Gastrocnemius medialis (tissue), 4 donors: ENCODE measurements at places on chromosomes 3 and 15. TPM values are rescaled to one million over a fixed set of nuclear protein-coding genes. Genes with fewer than 3 reads are reported as not detected.

The RTP3 gene
- not detected for total RNA-seq

GRCh38 chr15:64681424-64682024, 93.9 kb downstream of the RBPMS2 start:
- peak overlapping the region; percentile 11 for H3K27ac ChIP-seq
- peaks cover 46% of the 10 kb centered on the region for H3K36me3 ChIP-seq
- no peak overlapping the region for H3K4me3 ChIP-seq
- H3K27me3 ChIP-seq, result no peaks in the 10 kb centered on the region
- no peaks in the 10 kb centered on the region for H3K4me1 ChIP-seq
- peak; percentile 59 for DNase-seq

DNA sequence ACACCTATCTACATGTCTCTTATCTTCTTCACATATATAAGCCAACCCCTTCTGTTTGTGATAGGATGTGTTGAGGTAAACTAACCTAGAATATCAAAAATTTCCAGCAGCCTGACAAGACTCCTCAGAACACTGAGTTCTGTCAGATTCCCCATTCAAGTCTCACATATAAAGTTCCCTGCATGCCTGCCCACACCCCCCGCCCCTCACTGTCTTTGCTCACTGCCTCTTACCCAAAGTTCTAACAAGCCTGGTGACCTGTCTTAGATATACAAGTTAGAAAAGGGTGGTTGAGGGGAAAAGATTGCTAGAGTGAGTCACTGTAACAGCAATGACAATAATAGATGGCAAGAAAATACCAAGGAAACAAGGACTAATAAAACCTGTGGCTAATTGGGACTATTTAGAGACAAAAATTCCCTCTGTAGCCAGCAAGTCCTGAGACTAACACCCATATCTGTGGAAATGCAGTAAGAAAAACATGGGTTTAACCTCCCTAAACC, 40.1 kb downstream of the FBXO22 start:
- H3K36me3 ChIP-seq, result no peaks in the 10 kb centered on the region
- no peaks in the 10 kb centered on the region for H3K27me3 ChIP-seq
- H3K27ac ChIP-seq, result no peak overlapping the region
- H3K4me1 ChIP-seq, result no peaks in the 10 kb centered on the region

The GRM2 gene
- 0.20 TPM for total RNA-seq

GRCh38 chr3:63126530-63126929, 151.6 kb upstream of the SYNPR start:
- no peak overlapping the region for H3K4me3 ChIP-seq
- no peaks in the 10 kb centered on the region for H3K4me1 ChIP-seq
- H3K36me3 ChIP-seq, result no peaks in the 10 kb centered on the region
- no peak for DNase-seq

DNA sequence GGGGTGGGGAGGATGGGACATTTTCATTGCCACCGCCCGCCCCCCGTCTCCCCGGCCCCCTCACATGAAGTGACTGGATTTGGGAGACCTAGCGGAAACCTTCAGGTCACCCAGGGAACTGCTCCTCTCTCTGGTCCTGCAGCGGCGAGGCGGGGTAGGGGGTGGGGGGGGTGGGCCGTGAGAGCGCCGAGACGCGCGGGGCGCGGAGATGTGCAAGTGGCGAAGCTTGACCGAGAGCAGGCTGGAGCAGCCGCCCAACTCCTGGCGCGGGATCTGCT, 712 bp upstream of the MME start:
- H3K4me3 ChIP-seq, result peak overlapping the region; percentile 69
- DNase-seq, result no peak
- H3K27ac ChIP-seq, result peak overlapping the region; percentile 78
- H3K4me1 ChIP-seq, result no peaks in the 10 kb centered on the region

DNA sequence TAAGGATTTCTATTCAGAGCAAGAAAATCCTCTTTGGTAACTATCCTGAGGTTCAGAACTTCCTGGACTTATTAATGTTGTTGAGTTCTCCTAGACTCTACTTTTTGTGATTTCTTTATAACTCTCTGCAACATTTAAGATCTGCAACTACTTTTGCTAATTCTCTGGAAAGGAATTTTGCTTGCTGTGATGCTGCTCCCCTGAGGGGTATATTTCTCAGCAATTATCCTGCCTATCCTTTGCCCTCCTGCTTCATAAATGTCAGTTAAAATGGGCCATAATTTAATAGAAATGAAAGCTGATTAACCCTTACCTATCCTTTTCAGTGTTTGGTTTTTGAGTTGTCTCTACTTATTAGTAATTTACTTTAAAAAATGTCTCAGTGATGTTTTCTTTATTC, 377.3 kb upstream of the LRRC3B start:
- no peaks in the 10 kb centered on the region for H3K4me1 ChIP-seq
- H3K27me3 ChIP-seq, result no peaks in the 10 kb centered on the region
- no peak overlapping the region for H3K4me3 ChIP-seq

The ALPK3 gene
- total RNA-seq, result 131 TPM

The TF gene
- 11.5 TPM for total RNA-seq

- H3K36me3 ChIP-seq, result no peaks in the 10 kb centered on the region
- no peak overlapping the region for H3K27ac ChIP-seq
- no peaks in the 10 kb centered on the region for H3K4me1 ChIP-seq
- H3K27me3 ChIP-seq, result no peaks in the 10 kb centered on the region
Measured at GRCh38 chr3:116815321-116815720, 105.7 kb downstream of the TUSC7 start.

The CSPG4 gene
- 74.2 TPM for total RNA-seq

The SPSB4 gene
- not detected for total RNA-seq

The PLA1A gene
- total RNA-seq, result 9.6 TPM

GRCh38 chr15:66767240-66767659, 65.2 kb downstream of the SMAD6 start:
- H3K27me3 ChIP-seq, result no peaks in the 10 kb centered on the region
- peaks cover 12% of the 10 kb centered on the region for H3K4me1 ChIP-seq
- DNase-seq, result no peak
- no peak overlapping the region for H3K27ac ChIP-seq
- H3K4me3 ChIP-seq, result no peak overlapping the region

The CLRN1 gene
- total RNA-seq, result not detected

The LEKR1 gene
- total RNA-seq, result 0.20 TPM

The CFAP100 gene
- total RNA-seq, result not detected

The ADAMTS9 gene
- 4.8 TPM for total RNA-seq

- no peak overlapping the region for H3K27ac ChIP-seq
- DNase-seq, result no peak
- no peaks in the 10 kb centered on the region for H3K27me3 ChIP-seq
- no peak overlapping the region for H3K4me3 ChIP-seq
- H3K36me3 ChIP-seq, result no peaks in the 10 kb centered on the region
- no peaks in the 10 kb centered on the region for H3K4me1 ChIP-seq
Measured at GRCh38 chr15:63930034-63930433, 96.3 kb upstream of the HERC1 start.

The VEPH1 gene
- total RNA-seq, result 0.07 TPM

GRCh38 chr15:36886191-36886590, 214.2 kb downstream of the MEIS2 start:
- peaks cover 95% of the 10 kb centered on the region for H3K27me3 ChIP-seq
- DNase-seq, result no peak
- H3K36me3 ChIP-seq, result no peaks in the 10 kb centered on the region
- H3K4me1 ChIP-seq, result peaks cover 7% of the 10 kb centered on the region
- no peak overlapping the region for H3K27ac ChIP-seq

DNA sequence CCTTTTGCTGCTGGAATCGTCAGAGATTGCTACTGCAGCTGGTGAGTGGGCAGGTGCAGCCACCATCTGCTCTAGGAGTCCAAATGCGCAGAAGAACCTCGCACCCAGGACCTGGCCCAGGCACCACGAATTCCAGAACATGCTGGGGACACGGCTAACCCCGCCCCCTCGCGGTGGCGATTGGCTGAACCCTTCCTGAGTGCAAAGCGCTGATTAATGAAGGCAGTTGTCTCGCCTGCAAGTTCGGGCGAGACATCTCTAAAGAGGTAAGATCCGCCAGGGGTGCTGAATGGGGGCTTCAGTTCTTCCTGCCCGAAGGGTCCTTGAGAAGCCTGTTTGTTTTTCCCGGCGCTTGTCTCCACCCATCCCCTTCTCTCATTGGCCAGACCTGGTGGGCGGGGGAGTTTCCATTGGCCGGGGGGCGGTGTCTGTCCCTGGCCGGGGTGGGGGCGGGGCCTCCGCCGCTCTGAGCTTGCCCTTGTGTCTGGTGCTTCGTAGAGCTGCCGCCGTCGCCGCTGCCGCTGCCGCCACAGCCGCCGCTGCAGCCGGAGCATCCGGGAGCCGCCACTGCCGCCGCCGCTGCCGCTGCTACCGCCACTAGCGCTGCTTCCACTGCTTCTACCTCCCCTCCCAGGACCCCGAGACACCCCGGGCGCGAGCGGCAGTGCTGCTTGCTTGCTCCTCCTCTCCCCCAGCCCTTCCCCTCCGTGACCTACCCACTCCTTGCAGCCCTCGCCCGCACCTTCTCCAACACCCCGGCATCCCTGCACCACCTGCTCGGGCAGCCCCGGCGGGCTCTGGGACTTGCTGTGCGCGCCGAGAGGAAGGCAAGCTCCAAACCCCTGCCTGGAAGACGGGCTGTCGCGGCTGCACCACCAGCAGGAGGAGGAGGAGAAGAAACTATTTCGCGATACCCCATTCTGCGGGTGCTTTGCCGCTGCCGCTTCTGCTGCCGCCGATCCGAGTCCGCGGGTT, at the start of gene CADM2:
Gene CADM2 (plus strand): TSS at position 495 of the 975 bp plus-strand sequence.
- peak within 1 kb of the TSS; percentile 68 for H3K4me3 ChIP-seq
- peak within 1 kb of the TSS; percentile 78 for H3K27ac ChIP-seq
- H3K36me3 ChIP-seq, result no peaks in the 10 kb centered on the region
- H3K27me3 ChIP-seq, result peaks cover 8% of the 10 kb centered on the region
- peak; percentile 86 for DNase-seq

DNA sequence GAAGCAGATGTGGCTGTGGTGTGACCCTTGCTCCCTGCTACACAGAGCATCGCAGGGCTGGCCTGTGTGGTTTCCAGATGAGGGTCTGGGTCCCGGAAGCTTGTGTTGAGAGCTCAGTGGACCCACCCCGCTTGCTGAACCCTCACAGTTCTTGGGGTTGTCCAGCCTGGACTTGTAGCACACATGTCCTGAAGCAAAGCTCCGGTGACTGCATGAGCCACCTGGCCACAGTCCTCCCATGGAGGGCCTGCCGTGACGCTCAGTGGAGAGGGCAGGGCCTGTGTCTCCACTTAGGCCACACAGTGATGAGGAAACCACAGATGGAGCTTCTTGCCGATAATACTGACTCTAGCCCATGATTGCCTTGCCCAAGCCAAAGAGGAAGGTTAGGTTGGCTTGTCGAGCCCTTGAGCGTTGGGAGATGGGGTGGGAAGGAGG, 62.6 kb downstream of the RGMA start:
- H3K27me3 ChIP-seq, result no peaks in the 10 kb centered on the region
- no peak overlapping the region for H3K4me3 ChIP-seq
- H3K36me3 ChIP-seq, result peaks cover 45% of the 10 kb centered on the region
- H3K4me1 ChIP-seq, result peaks cover 59% of the 10 kb centered on the region
- H3K27ac ChIP-seq, result peak overlapping the region; percentile 92

The LPP gene
- 56.1 TPM for total RNA-seq

- H3K36me3 ChIP-seq, result no peaks in the 10 kb centered on the region
- DNase-seq, result no peak
- H3K4me3 ChIP-seq, result peak overlapping the region; percentile 12
- no peaks in the 10 kb centered on the region for H3K27me3 ChIP-seq
- H3K4me1 ChIP-seq, result peaks cover 82% of the 10 kb centered on the region
Measured at GRCh38 chr3:152365766-152366593, 97.3 kb downstream of the MBNL1 start.

- H3K4me1 ChIP-seq, result peaks cover 7% of the 10 kb centered on the region
- peak; percentile 41 for DNase-seq
- peak within 1 kb of the TSS; percentile 80 for H3K4me3 ChIP-seq
- no peaks in the 10 kb centered on the region for H3K27me3 ChIP-seq
- H3K27ac ChIP-seq, result peak within 1 kb of the TSS; percentile 87
Measured at GRCh38 chr15:75201616-75202250, at the start of gene C15orf39. Gene C15orf39 (plus strand): TSS chr15:75201882. CDS start chr15:75206049, 4,167 bp downstream.

The GRK7 gene
- total RNA-seq, result 0.85 TPM

The SYNPR gene
- total RNA-seq, result not detected

DNA sequence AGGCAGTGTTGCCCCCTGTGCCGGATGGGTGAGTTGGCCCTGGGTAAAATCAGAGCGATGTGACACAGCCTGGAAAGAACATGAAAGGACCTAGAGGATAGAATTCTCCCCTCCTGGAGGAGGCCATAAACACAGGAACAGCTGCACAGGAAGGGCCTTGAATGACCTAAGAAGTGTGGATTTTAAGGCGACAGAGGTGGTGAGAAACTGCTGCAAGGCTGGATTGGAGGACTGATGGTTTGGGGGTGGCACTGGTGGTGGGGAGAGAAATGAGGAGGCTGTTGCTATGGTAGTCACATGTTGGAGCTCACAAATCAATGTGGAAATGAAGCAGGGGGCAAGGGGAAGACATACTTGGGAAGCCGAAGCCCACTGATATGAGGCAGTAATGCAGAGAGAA, 13.8 kb downstream of the XIRP1 start:
- peaks cover 5% of the 10 kb centered on the region for H3K36me3 ChIP-seq
- H3K4me1 ChIP-seq, result peaks cover 25% of the 10 kb centered on the region
- H3K4me3 ChIP-seq, result peak overlapping the region; percentile 59

GRCh38 chr15:65184305-65184867, 756 bp downstream of the CLPX start:
- H3K4me1 ChIP-seq, result peaks cover 38% of the 10 kb centered on the region
- peak overlapping the region; percentile 97 for H3K4me3 ChIP-seq
- H3K27ac ChIP-seq, result peak overlapping the region; percentile 98
- H3K27me3 ChIP-seq, result no peaks in the 10 kb centered on the region
- DNase-seq, result peak; percentile 70
- H3K36me3 ChIP-seq, result peaks cover 6% of the 10 kb centered on the region

The TIPARP gene
- total RNA-seq, result 18.2 TPM

The CYP8B1 gene
- 0.62 TPM for total RNA-seq

GRCh38 chr3:146283781-146284445, 33.0 kb upstream of the PLSCR4 start:
- no peak for DNase-seq
- no peaks in the 10 kb centered on the region for H3K4me1 ChIP-seq
- no peaks in the 10 kb centered on the region for H3K36me3 ChIP-seq
- no peak overlapping the region for H3K4me3 ChIP-seq
- H3K27ac ChIP-seq, result no peak overlapping the region

The TNNC1 gene
- 6,384 TPM for total RNA-seq

The ASB14 gene
- total RNA-seq, result 3.4 TPM

The RFX7 gene
- 11.7 TPM for total RNA-seq

- H3K27me3 ChIP-seq, result no peaks in the 10 kb centered on the region
- H3K36me3 ChIP-seq, result no peaks in the 10 kb centered on the region
- peak overlapping the region; percentile 50 for H3K27ac ChIP-seq
- no peak overlapping the region for H3K4me3 ChIP-seq
Measured at GRCh38 chr3:123048480-123049237, 18.2 kb upstream of the PDIA5 start.

- no peak for DNase-seq
- H3K36me3 ChIP-seq, result no peaks in the 10 kb centered on the region
- H3K4me3 ChIP-seq, result no peak overlapping the region
- H3K27me3 ChIP-seq, result no peaks in the 10 kb centered on the region
Measured at GRCh38 chr15:39543651-39544050, 37.2 kb upstream of the THBS1 start.

- no peak overlapping the region for H3K4me3 ChIP-seq
- peaks cover 29% of the 10 kb centered on the region for H3K4me1 ChIP-seq
- H3K27me3 ChIP-seq, result no peaks in the 10 kb centered on the region
- H3K36me3 ChIP-seq, result no peaks in the 10 kb centered on the region
Measured at GRCh38 chr3:13274125-13274524, 146.0 kb downstream of the NUP210 start.

The ZDHHC23 gene
- 1.3 TPM for total RNA-seq
